Bronchial epithelial cell (primary cell): ENCODE measurements at places on chromosomes 2 and 18. TPM values are rescaled to one million over a fixed set of nuclear protein-coding genes. Genes with fewer than 3 reads are reported as not detected.

NR4A2 gene
- total RNA-seq = under 0.01 and 0.26 TPM in 2 replicates

SH3RF3 gene
- total RNA-seq = under 0.01 and 0.51 TPM in 2 replicates

LYPD1 gene
- total RNA-seq = under 0.01 TPM in 1 of 2 replicates, not detected in the other

SP5 gene
- not detected in 2 replicates for total RNA-seq

DCC gene
- total RNA-seq = not detected in 2 replicates

ITPRID2 gene
- total RNA-seq = 106 and 132 TPM in 2 replicates

EGR4 gene
- not detected in 2 replicates for total RNA-seq

COL3A1 gene
- 1.4 and 43.4 TPM in 2 replicates for total RNA-seq

NRBP1 gene
- 93.7 and 125 TPM in 2 replicates for total RNA-seq
